ENCODE measurements at places on chromosomes 16 and 17.

- no peak for DNase-seq
Observed at GRCh38 chr17:31417051-31417792, 25.7 kb downstream of the RAB11FIP4 start.

GRCh38 chr17:54029986-54030385 is 207.3 kb downstream of the KIF2B start:
- DNase-seq = no peak

- peak; percentile 61 for DNase-seq
Observed at GRCh38 chr17:1491443-1492248, 840 bp downstream of the MYO1C start.

DNA sequence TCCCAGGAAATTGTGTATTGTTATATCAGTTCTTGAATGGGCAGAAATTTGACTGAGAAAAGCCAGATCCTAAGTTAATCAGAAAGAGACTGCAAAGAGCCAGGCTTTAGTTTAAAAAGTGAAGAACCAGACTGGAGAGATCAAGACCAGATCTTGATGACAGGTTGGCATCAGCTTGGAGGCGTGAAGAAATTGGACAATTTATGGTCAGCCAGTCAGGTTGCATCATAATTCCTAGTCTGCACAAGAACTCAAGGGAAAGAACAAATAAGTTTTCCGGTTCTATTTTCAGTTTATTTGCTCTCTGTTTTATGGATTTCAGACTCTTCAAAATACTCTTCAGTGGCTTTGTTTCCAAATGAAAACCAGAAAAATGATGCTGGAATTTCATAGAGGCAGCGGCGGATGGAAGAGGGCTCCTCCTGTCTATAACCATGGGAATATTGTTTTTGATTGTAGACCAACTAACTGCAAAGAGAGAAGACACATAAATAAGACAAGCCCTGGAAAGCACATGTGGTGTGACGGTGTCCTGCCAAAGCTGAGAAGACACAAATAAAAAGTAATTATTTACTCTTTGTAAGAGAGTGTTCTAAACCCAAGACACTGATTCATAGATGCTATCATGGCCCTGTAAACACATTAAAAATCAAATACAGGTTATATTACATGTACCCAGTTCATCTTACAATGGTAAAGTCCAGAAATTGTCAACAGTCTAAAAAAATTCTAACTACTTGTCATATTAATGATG is 91.7 kb downstream of the PCTP start:
- DNase-seq = no peak

- DNase-seq = no peak
Observed at GRCh38 chr17:17052462-17053221, 10.4 kb downstream of the MPRIP start.
